ENCODE measurements at places on chromosomes 3 and 15. TPM values are rescaled to one million over a fixed set of nuclear protein-coding genes. Genes with fewer than 3 reads are reported as not detected.
A peak's percentile ranks its signal among the peaks of the same experiment; 100 is the strongest.

The IL17RE gene
- 4.4 TPM for total RNA-seq

The GUCA1C gene
- total RNA-seq: not detected

The HRG gene
- total RNA-seq: 0.15 TPM

The GRM2 gene
- total RNA-seq: 4.3 TPM

The FRMD4B gene
- 7.2 TPM for total RNA-seq

The ETV5 gene
- 31.9 TPM for total RNA-seq

The NTRK3 gene
- 4.6 TPM for total RNA-seq

The MED12L gene
- total RNA-seq: 24.0 TPM

The LRRC49 gene
- total RNA-seq: 9.3 TPM

The AGBL1 gene
- total RNA-seq: not detected

The FES gene
- total RNA-seq: 8.6 TPM

The TM4SF18 gene
- 3.3 TPM for total RNA-seq

- no peak for DNase-seq
Observed at GRCh38 chr15:90210593-90210992, 9.5 kb downstream of the SEMA4B start.

DNA sequence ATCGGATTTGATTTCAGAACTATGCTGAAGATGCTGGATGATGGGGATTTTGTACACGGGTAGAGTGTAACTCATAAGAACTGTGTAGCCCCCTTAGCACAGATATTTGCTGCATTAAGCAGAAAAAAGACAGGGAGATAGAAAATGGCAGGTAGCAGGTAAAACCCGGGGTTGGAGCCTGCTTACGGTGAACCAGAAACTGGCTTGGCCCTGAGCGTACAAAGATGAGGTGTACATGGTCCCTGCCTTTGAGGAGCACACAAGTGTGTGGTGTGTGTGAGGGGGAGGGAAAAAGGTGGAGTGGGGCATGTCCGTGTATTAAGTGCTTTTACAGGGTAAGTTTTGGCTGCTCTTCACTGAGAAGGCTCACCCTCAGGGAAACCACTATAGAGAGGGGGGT lies 3.5 kb downstream of the LPP start:
- no peak for DNase-seq

GRCh38 chr3:121075191-121075590 lies 167.2 kb downstream of the STXBP5L start:
- DNase-seq: no peak

DNA sequence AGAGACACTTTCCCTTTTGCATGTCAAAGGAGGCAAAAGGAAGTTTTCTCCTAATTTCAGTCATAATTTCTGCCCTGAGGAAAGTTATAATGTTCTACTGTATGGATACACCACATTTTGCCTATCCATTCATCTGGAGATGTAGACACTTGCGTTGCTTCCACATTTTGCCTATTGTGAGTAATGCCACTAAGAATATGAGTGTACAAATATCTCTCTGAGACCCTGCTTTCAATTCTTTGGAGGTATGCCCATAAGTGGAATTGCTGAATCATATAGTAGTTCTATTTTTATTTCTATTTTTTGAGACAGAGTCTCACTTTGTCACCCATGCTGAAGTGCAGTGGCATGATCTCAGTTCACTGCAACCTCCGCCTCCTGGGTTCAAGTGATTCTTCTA lies 3.6 kb upstream of the CD276 start:
- no peak for DNase-seq

DNA sequence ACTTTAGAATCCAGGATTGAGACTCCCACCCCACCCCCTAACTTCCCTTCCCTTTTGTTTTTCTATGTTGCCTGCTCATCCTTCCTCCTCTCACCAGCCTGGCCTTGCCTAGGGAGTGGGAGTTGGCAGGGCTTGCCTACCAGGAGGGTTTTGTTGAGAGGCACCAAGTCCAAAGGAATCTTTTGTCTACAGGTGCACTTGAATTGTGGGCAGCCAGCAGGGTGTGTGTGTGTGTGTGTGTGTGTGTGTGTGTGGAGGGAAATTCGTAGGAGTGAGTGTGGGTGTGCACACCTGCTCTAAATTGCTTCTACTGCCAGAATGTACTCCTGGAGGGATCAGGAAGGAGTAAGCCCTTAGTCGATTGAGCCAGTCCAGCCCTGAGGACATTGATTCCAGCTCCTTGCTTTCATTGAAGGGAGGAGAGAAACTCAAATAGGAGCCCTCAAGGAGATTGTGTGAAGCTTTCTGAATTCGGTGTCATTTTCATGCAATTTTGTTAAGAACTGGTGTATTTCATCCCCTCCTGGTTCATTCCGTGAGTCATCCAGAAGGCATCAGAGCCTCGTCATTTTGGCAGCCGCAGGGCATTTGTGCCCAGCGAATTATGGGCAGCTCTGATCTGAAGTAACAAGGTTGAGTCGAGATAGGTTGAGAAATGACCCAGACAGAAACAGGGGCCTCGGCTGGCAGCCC lies 112.1 kb downstream of the SLCO3A1 start:
- DNase-seq: no peak

GRCh38 chr15:89161666-89162065 lies 59.7 kb downstream of the RLBP1 start:
- DNase-seq: no peak

GRCh38 chr3:48548126-48548525 lies 8.5 kb downstream of the PFKFB4 start:
- DNase-seq: no peak

- no peak for DNase-seq
Observed at GRCh38 chr15:68383161-68384074, 48.5 kb downstream of the ITGA11 start.

GRCh38 chr3:9231006-9231405 lies 18.4 kb downstream of the SRGAP3 start:
- no peak for DNase-seq

GRCh38 chr15:21267671-21268395 lies 172.5 kb downstream of the POTEB3 start:
- no peak for DNase-seq

DNA sequence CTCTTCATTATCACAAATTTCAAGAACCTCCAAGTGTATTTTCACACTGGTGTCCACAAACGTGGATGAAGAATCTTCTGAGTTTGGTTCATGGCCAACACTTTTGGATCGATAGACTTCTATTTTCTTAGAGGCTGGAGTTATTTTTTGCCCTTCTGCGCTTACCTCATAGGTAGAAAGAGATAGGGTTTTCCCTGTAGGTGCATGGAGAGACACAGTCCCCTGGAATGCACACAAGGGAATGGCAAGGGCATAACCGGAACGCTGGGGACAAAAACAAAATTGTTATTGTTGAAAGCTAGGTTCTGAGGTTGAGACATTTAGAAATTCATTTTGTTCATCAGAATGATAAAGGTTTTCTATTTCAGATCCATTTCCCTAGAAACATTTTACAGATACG lies 13.7 kb upstream of the DHX36 start:
- DNase-seq: no peak

DNA sequence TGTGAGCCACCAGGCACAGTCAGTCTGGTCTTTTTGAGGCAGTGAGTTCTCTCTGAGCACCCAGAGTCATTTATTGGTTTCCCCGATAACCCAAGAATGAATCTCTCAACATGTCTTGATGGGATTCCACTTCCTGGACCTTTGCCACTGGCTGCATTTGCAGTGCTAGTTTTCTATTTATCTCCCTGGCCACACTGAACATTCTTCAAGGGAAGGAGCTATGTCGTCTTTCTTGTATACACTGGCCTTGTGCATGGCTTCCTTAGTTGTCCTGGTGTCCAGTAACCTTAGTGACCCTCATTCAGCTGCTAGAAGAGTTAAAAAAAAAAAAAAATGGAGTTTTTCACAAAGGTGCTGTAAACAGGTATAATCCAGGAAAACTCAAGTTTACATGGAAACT lies 64.9 kb upstream of the CMTM7 start:
- no peak for DNase-seq

GRCh38 chr3:12371525-12372140 lies 82.8 kb downstream of the PPARG start:
- no peak for DNase-seq

- no peak for DNase-seq
Observed at GRCh38 chr3:89584398-89584797, 477.0 kb downstream of the EPHA3 start.

DNA sequence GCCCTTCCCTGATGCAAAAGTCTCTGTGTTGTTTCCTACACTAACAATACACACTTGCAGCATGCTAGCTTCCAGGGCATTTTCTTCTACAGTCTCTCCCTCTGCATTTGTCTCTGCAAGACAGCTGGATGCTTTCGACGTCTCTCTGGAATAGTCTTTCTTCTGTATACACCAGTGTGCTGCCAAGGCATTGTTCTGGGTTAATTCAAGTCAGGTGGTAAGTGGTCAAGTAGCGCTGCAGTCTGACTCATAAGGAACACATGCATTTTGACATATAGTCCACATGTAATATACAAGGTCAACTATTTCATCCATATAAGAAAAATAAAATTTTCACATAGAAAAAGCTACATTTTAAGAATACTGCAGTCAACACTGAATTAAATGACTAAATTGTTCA lies 92.7 kb downstream of the MYLK start:
- DNase-seq: peak; percentile 26

DNA sequence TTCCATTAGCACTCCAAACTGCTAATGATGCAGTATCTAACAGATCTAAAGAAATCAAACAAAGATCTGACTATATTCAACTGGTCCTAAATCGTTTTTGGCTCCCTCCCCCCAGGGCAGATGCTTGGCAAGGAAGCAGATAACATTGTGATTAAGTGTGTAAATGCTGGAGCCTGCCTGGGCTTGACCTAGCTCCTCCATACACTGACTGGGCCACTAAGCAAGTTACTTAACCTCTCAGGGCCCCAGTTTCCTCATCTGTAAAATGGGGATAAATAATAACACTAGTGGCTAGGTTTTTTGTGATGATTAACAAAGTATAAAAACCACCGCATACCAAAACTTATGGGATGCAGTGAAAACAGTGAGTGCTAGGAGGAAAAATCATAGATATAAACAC lies 9.2 kb downstream of the EID1 start:
- DNase-seq: no peak

GRCh38 chr15:52068004-52068615 lies 44.5 kb downstream of the BCL2L10 start:
- DNase-seq: no peak

DNA sequence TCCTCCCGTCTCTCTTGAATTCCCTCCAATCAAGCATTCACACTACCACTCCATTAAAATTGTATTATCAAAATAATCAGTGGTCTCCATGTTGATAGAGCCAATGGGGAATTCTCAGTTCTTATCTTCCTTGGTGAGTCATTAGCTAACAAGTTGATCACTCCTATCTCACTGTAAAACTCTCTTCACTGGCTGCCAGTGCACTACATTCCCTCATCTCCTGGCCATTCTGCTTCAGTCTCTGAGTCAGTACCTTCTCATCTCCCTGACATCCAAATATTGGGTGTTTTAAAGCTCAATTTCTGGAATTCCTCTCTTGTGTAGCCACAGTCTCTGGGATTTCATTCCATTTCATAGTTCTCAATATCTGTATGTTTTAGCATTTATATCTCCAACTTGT lies 175.2 kb downstream of the ALDH1A2 start:
- DNase-seq: no peak

DNA sequence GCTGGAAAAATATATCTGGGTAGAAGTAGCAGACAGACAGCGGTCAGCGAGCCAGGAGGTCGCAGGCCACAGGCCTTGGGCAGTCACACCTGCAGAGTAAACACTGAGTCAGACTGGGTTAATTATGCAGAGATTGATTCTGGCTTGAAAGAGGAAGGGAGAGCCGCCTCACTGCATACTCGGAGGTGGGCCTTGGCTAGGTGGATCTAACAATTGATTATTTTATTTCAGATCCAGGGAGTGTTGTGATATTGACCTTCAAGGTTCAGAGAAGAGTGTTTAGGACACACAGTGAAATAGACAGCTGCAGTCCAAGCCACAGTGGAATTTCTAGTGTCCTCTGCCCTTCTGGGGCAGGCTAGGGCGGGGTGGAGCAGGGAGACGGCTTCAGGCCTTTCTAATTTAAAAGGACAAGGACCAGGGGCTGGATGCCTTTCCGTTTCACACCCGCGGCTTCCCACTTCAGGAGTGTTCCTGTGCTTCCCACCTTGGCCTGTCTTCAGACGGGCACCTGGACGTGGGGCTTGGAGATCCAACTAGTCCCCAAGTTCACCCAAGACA lies 237.3 kb downstream of the XXYLT1 start:
- no peak for DNase-seq

GRCh38 chr15:32956006-32956405 lies 238.2 kb downstream of the GREM1 start:
- no peak for DNase-seq

GRCh38 chr3:32437896-32438295 lies 46.2 kb downstream of the CMTM7 start:
- DNase-seq: no peak

DNA sequence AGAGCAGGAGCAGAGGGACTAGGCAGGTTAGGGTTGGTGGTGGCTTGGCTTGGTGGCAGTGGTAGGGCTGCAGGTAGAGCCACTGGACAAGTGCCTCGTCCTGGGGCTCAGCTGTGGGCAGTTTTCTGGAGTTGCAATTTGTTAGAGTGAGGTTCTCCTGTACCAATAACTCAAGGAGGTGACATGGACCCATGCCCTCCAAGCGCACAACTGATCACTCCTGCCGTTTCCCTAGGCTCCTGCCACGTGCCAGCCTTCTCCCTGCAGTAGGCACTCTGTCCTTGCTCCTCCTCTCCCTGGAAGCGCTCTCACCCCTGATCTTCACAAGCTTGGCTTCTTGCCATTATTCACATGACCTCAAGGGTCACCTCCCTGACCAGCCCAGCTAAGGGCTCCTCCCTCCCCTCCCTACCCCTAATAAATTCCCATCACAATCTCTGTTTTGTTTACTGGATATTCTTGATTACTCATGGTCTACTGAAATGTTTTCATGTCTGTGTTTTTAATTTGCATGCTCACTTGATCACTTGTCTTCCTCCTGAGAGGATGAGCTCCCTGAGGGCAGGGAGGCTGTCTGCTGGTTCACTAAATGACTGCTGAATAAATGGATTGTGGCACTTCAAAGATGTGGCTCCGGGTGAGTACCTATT lies 3.3 kb downstream of the WNT7A start:
- no peak for DNase-seq

GRCh38 chr15:92763459-92763858 lies 107.9 kb upstream of the FAM174B start:
- no peak for DNase-seq

- DNase-seq: no peak
Observed at GRCh38 chr15:71781179-71781964, 29.0 kb upstream of the NR2E3 start.

DNA sequence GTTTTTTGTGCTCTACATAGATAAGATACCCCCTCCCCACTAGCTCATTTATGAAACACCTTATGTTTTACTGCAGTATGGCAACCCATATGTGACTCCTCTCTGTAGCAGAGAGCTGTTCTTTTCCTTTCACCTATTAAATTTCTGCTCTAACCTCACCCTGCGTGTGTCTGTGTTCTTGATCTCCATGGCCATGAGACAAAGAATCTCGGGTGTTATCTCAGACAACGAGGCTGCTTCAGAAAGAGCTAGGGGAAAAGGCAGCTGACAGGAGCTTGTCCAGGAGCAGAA lies 18.0 kb downstream of the CCR8 start:
- DNase-seq: no peak

- DNase-seq: no peak
Observed at GRCh38 chr15:63915873-63916771, 82.4 kb upstream of the HERC1 start.
